ENCODE measurements at places on chromosomes 7 and 10. TPM values are rescaled to one million over a fixed set of nuclear protein-coding genes. Genes with fewer than 3 reads are reported as not detected.

GRCh38 chr7:85215098-85215497, 28.2 kb upstream of the SEMA3D start:
- no peak overlapping the region for H3K27ac ChIP-seq
- H3K4me3 ChIP-seq: no peak overlapping the region
- H3K27me3 ChIP-seq: no peaks in the 10 kb centered on the region
- DNase-seq: no peak

DNA sequence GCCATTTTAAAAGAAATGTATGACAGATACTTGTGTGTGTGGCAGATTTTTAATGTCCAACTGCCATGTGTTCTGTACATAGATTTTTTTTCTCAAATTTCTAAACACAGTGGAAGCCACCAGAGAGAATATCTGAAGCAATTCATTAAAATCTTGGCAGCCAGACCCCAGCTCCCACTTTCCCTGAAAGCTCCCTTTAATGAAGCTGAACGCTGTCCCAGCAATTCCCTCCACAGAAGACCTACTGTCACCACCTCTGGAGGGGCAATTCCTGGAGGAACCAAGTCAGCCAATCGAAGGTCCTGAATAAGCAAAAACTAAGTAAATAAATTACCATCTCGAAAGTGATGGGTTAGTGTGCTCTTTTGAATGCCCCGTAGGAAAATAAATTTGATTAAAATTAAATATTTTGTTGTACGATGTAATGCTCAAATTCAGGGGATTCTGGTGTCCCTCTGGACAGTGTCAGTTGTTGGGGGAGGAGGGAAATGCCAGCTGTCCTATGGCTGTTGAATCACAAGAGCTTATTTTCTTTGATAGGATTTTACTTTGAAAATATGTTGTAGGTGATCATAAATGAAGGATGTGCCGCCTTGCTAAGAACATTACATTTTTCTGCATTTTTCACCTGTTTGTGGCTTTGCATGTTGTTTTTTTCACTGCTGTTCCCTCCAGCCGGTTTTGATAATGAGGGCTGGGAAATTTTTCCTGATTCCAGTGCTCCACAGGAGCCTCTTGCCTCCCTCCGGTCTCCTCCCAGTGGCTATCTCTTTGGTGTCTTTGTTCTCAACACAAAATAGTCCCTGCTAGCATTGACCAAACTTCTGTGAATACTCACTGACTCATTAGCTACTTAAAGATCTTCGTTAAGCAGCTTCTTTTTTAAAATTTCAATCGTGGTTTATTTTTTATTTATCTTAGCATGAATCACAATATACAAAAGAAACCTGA, 9.2 kb upstream of the GSAP start:
- H3K4me1 ChIP-seq: peaks cover 21% of the 10 kb centered on the region
- H3K4me3 ChIP-seq: no peak overlapping the region
- peaks cover 7% of the 10 kb centered on the region for H3K27me3 ChIP-seq
- H3K27ac ChIP-seq: no peak overlapping the region

DNA sequence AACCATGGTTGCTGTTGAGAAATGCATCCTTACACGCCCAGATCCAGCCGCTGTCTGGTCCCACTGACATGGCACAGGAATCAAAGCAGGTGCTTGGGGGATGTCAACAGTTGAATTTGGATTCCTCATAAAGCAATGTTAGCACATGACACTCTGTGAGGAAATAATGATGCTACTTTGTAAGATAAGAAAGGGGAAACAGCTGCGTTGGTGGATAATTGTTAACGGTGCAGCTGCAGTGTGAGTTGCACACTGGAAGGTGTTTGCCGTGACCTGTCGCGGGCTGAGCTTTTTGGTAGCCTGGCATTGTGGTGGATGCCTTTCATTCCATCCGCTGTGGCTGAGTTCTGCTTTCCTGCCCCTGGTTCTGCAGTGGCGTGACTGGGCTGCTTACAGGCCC, 113.9 kb downstream of the MGMT start:
- no peaks in the 10 kb centered on the region for H3K27me3 ChIP-seq
- no peak for DNase-seq
- no peaks in the 10 kb centered on the region for H3K4me1 ChIP-seq
- no peak overlapping the region for H3K27ac ChIP-seq

DNA sequence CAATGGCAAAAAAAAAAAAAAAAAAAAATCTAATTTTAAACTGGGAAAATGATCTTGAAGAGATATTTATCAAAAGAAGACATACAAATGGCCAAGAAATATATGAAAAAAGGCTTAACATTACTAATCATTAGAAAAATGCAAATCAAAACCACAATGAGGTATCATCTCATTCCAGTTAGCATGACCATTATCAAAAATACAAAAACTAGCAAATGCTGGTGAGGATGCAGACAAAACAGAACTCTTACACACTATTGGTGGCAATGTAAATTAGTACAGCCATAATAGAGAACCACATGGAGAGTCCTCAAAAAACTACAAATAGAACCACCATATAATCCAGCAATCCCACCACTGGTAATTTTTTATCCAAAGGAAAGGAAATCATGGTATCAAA, 489.6 kb downstream of the TNS3 start:
- no peak for DNase-seq
- H3K4me3 ChIP-seq: no peak overlapping the region
- no peak overlapping the region for H3K27ac ChIP-seq
- no peaks in the 10 kb centered on the region for H3K36me3 ChIP-seq
- peaks cover 2% of the 10 kb centered on the region for H3K27me3 ChIP-seq

Gene HABP2
- total RNA-seq: not detected

Gene TEX36
- not detected for total RNA-seq

Gene FBXL13
- 0.63 TPM for total RNA-seq

Gene ZNF467
- 0.41 TPM for total RNA-seq

Measured in activated CD4-positive, alpha-beta memory T cell treated with anti-CD3 and anti-CD28 coated beads for 36 hours (primary cell).